NCI-H1417 treated with DMSO at 0.1 percent for 48 hours (cell line): ENCODE measurements at places on chromosomes 6 and 20.
A peak's percentile ranks its signal among the peaks of the same experiment; 100 is the strongest.

- no peak for DNase-seq
These were observed 370.9 kb upstream of the HS3ST5 start for GRCh38 chr6:114713690-114714089.

GRCh38 chr20:47233333-47234188 is 122.9 kb downstream of the ZMYND8 start:
- DNase-seq = no peak

DNA sequence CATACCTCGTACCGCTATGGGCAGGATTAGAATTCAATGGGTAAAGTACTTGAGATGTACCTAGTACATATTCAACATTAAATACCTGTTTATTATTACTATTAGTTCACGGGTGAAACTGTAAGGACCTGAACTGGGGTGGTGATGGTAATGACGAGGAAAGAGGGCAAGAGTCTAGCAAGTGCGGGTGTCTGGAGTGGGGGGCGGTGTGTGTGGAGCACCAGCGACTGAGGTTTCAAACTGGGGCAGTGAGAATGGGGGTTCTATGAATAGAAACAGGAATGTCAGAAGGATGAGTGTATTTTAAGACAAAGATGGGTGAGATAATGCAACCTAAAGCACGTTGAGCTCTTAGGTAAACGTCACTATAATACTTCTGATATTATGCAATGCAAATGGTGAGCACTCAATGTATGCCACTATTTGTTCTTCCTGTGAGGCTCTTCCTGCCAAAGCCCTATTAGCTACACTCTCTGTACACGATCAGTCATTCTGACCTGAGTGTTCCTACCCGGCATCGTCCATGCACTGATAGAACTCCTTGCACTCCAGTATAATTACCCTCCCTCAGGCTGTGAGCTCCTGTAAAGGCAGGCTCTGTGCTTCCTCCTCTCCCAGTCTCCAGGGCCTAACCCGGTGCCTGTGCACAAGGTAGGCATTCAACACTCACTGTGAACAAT is 55.0 kb downstream of the ALDH5A1 start:
- no peak for DNase-seq

DNA sequence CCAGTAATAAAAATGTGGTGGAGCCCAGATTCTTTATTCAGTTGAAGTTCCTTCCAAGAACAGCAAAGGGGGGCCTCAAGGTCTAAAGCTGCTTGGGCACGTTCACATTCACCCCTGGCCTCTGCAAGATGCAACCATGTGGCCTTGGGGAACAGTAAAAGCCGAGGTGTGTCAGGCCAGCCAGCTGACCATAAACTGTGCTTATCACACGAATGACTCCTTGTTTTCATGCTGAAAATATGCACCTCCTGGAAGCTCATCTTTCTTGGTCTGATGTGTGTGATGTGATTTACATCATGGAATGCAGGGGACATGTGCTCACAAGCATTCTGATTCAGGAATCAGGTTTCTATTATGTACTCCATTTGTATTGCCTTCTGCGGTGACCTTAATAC is 211.6 kb upstream of the MARCKS start:
- DNase-seq = no peak

- DNase-seq = no peak
These were observed 12.5 kb upstream of the ERVFRD-1 start for GRCh38 chr6:11123978-11124377.

DNA sequence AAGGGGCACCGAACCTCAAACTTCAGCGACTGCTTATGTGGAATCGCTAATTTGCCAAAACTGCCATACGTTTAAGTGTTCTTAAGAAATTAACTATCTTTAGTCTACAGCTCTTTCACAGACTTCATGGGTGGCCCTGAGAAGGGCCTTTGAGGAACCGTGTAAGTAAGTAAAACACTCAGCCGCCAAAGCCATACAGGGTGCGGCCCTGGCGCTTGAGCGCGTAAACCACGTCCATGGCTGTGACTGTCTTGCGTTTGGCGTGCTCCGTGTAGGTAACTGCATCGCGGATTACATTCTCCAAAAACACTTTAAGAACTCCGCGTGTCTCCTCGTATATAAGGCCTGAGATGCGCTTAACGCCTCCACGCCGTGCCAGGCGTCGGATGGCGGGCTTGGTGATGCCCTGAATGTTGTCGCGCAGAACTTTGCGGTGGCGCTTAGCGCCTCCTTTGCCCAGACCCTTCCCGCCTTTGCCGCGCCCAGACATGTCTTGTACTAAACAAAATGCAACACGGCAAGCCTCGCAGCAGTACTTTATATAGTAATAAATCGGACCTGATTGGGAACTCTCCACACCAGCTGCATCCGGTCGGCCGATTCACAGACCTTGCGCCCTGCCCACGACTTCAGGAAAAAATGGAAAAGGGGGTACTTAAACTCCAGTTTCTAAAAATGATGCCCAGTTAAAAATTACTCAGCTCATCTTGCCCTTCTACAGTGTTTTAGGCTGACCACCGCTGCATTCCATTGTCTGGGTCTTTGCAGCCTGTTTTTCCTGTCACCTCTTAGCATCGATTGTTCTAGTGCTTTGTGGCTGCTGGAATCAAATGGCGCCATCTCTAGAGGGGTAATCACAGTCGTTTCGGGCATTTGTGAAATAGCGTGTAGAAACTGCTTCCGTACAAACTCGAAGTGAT is 38.9 kb downstream of the OR2B2 start:
- DNase-seq = peak; percentile 29

- no peak for DNase-seq
These were observed 21.0 kb downstream of the ZC3H12D start for GRCh38 chr6:149463781-149464180.

DNA sequence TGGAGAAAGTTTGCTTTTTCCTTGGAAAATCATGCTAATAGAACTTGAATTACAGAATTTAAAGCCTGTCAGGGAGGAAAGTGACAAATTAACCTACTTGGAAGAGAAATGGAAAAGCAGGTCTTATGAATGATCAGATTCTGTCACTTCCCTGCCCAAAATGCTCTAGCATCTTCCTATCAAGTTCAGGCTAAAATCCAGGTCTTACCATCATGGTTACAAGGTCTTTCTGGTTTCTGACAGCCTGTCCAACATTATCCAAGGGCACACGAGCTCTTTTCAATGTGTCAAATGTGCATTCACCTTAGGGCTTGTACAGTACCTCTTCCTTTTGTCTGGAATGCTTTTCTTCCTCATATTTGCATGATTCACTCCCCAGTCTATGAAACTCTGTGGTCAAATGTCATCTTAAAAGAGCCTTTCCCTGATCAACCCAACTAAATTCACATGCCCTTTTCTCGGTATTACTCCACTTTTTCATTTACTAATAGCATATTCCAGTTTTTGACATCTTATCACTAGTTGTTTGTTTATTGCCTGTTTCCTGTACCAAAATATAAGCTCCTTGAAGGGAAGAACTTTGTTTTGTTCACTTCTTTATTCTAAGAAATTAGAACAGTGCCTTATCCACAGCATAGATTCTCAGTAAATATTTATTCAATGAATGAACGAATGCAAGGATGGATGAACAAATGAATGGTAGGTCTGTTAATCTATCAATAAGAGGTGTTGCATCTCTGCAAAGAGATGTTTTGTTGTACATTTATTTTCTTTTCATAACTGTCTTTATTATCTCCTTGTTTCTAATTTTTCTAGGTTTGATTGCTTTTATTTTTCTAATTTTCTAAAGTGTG is 139.5 kb downstream of the BCAS1 start:
- no peak for DNase-seq

DNA sequence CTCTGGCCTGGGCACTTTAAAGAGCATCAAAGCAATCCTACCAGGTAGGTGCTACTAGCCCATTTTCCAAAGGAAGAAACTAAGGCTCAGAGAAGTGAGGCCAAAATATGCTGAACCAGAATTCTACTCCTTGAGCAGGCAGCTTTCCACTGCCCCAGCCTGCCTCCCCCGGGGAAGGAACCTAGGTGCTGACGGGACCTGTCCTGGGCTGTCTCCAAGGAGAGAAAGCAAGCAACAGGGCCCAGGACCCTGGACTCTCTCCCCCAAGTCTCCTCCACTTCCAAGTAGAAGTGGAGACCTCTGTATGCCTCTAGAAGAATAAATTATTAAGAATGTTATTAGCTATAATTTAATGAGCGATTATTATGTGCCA is 159.5 kb downstream of the MRPL14 start:
- DNase-seq = no peak

DNA sequence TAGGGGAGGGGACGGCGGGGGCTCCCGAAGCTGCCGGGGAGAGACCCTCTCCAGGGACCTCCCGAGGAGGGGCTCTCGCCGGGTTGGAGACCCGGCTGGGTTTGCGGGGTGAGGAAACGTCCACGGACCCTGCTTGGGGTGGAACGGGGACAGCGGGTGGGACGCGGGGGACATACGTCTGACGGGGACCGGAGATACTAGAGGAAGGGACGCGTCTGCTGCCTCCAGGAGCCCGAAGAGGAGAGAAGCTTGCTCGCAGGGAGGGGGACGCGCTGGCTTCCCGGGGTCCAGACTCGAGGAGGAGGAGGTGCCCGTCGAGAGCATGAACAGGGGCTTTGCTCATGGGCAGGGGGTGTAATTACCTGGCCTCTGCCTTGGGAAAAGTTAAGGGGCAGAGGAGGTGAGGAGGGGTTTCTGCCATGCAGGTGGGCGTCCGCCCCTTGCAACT is 593 bp downstream of the DNMT3B start:
- no peak for DNase-seq

GRCh38 chr6:150086026-150086425 is 17.1 kb upstream of the ULBP3 start:
- DNase-seq = no peak

DNA sequence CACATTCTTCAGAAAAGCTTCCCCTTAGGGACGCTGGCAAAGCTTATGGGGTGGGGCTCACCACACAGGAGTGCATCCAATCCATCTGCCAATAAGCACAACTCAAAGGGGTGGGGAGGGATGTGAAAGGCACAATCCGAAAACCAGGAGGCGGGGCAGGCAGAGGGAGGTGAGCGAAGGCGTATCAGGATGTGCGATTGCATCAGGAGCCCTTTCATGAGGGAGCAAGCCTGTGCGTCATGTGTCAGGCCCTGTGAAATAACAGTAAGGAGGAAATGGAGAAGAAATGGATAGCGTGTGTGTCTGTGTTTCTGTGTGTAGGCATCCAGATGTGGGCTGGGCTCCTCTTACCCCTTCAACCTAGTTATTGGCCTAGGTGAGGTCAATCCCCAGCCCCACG is 382.4 kb upstream of the CDH4 start:
- no peak for DNase-seq

- DNase-seq = no peak
These were observed 52.1 kb downstream of the PHF20 start for GRCh38 chr20:35823937-35824336.

DNA sequence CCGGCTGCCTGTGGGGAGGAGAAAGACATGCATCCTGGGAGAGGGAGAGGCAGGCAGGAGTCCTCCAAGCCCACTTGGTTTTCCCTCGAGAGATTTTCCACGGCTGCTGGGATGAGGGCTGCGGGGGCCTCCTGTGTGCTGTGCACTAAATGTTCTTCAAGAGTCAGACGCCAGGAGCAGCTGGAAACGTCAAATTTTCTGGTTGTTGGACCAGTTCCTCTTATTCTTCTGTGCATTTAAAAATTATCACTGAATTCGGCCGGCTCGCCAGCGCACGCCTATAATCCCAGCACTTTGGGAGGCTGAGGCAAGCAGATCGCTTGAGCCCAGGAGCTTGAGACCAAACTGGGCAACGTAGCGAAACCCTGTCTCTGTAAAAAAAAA is 32.8 kb upstream of the NTSR1 start:
- no peak for DNase-seq

DNA sequence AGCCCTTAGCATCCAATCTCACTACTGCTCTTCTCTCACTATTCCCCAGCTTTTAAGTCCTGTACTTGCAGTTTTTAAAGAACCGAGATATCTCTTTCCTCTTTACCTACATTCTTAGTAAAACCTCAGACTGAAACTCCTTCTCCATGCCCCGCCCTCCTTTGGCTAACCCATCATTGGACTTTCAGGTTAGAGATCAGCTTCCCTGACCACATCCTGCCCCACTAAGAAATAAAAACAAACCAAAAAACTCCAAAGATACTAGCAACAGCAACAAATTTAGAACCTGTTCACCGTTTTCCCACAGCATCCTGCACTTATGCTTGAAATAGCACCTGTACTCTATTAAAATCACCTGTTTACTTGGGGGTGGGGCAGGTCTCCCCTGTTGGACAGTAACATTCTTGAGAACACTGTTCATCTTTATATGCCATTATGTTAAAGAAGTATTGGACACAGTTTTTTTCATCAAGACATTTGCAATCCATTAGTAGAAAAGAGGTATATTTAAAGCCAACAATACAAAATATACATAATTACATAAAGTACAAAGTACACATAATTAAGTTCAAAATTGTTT is 16.3 kb upstream of the SMAP1 start:
- no peak for DNase-seq

DNA sequence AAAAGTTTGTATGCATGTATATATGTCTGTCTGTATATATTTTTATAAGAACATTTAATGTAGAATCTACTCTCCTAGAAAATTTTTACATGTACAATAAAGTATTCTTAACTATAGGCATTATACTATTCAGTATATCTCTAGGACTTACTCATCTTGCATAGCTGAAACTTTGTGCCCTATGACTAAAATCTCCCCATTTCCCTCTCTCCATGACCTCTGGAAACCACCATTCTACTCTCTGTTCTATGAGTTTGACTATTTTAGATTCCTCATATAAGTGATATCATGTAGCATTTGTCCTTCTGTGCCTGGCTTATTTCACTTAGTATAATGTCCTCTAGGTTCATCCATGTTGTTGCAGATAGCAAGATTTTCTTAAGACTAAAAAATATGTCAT is 205.1 kb upstream of the SMLR1 start:
- DNase-seq = no peak

DNA sequence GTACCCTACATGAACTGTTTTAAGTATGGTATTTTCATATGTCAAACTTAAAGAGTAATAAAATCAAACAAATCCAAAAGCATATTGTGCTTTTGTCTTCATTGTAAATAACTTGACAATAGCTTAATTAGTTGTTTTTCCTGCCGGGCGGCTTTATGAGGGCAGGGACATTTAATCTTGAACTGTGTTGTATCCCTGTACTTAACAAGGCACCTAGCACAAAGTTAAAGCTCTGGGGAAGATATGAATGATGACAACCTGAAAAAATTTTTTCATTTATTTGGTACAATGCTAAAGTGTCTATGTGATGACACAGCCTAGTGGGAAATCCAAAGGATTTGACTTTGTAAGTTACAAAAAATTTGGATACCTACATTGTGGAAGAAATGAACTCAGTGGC is 502 bp upstream of the HACE1 start:
- DNase-seq = no peak

DNA sequence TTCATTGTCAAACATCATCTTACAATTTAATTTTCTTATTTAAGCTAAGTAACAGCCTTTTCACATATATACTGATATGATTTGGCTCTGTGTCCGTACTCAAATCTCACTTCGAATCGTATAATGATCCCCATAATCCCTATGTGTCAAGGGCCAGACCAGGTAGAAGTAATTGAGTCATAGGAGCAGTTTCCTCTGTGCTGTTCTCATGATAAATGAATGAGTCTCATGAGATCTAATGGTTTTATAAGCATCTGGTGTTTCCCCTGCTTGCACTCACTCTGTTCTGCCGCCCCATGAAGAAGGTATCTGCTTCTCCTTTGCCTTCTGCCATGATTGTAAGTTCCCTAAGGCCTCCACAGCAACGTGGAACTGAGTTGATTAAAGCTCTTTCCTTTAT is 25.1 kb upstream of the CMTR1 start:
- no peak for DNase-seq

GRCh38 chr20:19232997-19233794 is 20.8 kb downstream of the SLC24A3 start:
- no peak for DNase-seq

GRCh38 chr6:44651604-44652003 is 264.1 kb downstream of the CDC5L start:
- no peak for DNase-seq

- DNase-seq = no peak
These were observed 74.7 kb downstream of the TTLL2 start for GRCh38 chr6:167399599-167399998.
